Activated naive CD8-positive, alpha-beta T cell treated with anti-CD3 and anti-CD28 coated beads, Interleukin-2, amount 50 U/mL, for 24 hours (primary cell): ENCODE measurements at places on chromosomes 6 and 20.

DNA sequence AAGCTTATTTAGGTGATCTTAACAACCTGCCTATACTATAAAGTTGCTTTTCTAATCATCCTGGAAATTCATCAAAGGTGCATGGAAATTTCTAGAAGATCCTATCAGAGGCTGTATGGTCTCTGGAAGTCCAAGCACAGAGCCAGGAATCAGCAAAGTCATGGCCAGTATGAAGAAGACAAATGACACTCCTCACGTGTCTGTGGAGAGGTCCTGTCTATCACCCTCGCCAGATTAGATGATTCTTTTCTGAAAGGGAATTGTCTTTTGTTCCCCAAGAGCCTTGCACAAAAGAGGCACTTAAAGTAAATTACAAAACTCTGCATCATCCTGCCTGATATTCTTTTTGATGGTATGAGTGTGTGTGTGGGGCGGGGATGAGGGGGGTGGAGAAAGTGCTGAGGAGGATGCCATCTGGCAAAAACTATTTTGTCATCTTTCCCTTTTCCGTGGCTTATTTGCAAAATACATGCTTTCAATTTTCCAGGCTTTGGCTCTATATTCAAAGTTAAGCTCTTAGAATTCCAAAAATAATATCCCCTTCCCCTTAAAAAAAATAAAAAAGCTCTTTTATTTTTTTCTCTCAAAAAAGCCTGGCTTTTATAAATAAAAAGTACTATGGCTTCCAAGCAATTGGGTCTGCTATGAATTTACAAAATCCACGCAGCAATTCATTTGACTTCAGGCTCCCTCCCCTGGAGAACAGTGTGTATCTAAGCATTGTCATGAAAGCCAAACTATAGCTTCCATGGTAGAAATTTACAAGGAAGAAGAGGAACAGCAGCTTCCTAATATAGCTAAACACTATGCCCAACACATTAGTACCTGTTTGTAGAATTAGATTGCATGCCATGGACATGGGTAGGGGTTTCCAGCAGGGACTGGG, 185.2 kb upstream of the ARG1 start:
- H3K4me1 ChIP-seq = peaks cover 6% of the 10 kb centered on the region
- H3K27me3 ChIP-seq = no peaks in the 10 kb centered on the region
- H3K36me3 ChIP-seq = peaks cover 4% of the 10 kb centered on the region
- no peak overlapping the region for H3K27ac ChIP-seq
- no peak for DNase-seq
- no peak overlapping the region for H3K4me3 ChIP-seq

GRCh38 chr20:37348792-37349516, 3.0 kb downstream of the SRC start:
- peak overlapping the region; percentile 33 for H3K27ac ChIP-seq
- DNase-seq = no peak
- H3K4me3 ChIP-seq = no peak overlapping the region
- peaks cover 26% of the 10 kb centered on the region for H3K4me1 ChIP-seq
- H3K27me3 ChIP-seq = peaks cover 2% of the 10 kb centered on the region

DNA sequence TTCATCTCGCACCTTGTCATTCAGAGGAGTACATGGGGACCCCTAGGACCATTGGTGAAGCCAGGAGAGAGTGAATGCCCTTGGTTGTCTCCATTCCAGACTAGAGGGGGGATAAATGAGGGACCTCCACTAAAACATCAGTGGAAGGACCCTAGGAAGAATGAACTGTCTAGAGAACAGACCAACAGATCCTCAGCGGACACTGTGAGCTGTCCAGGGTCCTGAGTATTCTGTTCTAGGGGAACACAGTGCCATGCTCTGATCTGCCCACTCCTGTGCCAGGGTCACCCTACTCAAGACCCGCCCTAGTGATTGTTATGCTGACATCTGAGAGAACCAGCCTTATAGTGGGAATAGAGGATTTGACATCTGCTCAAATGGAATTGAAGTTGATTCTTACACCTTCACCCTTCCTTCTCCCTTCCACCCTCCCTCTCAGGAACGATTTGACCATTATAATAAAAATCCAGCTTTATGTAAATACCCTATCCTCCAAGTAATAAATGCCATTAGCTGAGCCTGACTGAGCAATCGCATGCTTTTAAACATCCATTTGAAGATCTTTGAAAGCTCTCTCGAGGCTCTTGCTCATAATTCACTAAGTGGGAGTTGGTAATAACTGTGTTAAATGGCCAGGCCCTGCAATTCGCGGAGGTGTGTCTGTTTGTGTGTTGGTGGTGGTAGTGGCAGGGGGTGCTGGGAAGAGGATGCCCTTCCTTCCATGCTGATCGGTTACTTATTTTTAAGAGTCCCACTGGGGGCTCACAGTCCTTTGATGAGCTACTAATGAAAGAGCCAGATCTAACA, 43.6 kb upstream of the SLC32A1 start:
- no peak overlapping the region for H3K27ac ChIP-seq
- peaks cover 39% of the 10 kb centered on the region for H3K27me3 ChIP-seq
- no peaks in the 10 kb centered on the region for H3K36me3 ChIP-seq
- peak; percentile 26 for DNase-seq
- no peak overlapping the region for H3K4me3 ChIP-seq

DNA sequence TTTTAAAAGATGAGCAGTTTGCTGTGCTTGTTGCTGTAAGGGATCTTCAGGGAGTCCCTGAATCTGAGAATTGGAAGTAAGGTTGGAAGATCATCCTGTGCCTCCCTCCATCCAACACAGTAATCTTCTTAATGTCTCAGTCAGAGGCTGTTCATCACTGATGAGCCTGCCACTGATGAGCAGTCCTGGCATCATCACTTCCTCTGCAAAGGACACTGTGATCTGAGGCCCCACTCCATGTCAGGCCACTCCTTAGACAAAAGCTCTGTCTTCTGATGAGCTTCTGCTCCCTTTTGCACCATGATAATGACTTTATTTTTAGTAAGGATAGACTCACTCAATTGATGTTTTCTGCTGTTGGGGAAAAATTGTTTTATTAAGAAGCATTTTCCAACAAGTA, 121.0 kb downstream of the UST start:
- DNase-seq = no peak
- H3K4me1 ChIP-seq = peaks cover 30% of the 10 kb centered on the region
- H3K27ac ChIP-seq = peak overlapping the region; percentile 60
- no peaks in the 10 kb centered on the region for H3K36me3 ChIP-seq
- peak overlapping the region; percentile 27 for H3K4me3 ChIP-seq

- H3K4me3 ChIP-seq = no peak overlapping the region
- H3K36me3 ChIP-seq = no peaks in the 10 kb centered on the region
- DNase-seq = no peak
Measured at GRCh38 chr6:14001329-14002012, 76.7 kb downstream of the RNF182 start.

DNA sequence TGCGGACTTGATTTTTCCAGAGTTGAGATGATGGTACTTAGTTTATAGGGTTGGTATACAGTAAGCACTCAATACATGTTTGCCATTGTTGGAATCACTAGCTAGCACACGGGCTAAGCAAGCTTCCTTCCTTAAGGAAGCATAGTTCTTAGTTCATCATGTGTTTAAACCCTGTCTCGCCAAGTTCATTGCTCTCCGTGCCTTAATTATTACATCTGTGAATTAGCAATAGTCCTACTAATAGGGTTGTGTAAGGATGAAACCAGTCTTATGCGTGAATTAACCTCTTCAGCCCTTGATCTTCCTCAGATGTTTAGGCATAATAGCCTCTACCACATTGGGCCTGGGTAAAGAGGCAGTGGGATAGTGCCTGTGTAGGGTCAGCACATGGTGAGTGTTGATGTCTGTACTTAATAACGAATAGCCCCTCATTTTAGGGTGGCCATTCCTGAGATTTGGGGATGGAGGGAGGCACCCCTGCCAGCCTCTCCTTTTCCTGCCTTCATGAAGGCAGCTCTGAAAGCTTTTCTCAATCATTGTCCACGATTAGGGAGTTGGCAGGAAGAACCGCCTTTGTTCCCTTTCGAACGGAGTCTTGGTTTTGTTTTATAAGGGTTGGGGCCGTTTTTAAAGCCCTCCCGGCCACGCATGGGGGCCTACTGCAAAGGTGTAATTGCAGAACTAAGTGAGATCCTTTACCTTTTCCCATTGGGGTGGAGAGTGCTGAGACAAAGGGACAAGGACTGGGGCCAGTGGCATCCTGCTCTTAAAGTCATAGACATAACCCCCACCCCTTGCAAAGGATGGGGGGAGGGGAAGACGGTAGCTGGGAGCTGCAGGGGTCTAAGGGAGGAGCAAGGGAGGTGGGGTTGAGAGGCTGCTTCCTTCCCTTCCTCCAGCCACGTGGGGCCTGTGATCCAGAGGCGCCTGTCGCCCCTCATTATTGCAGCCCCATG, 2.1 kb downstream of the DNMT3B start:
- H3K4me1 ChIP-seq = peaks cover 6% of the 10 kb centered on the region
- DNase-seq = no peak
- no peak overlapping the region for H3K4me3 ChIP-seq
- H3K36me3 ChIP-seq = no peaks in the 10 kb centered on the region
- no peak overlapping the region for H3K27ac ChIP-seq
- H3K27me3 ChIP-seq = peaks cover 17% of the 10 kb centered on the region

DNA sequence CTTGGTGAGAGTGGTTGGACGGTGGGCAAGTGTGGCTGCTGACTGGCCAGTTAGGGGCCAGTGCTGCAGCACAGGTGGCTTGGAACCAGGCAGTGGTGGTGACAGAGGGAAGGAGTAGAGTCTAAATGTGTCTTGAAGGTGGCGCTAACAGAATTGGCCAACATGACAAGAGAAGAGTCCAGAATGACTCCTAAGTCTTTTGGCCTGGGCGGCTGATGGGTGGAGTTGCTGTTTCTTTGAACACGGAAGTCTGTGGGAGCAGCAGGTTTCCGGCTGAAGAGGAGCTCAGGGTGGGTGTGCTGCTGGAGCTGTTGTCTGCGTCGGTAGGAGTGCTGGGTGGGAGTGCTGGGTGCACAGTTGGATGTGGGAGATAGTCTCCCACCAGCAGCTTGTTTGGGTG, 10.1 kb downstream of the LSM14B start:
- H3K36me3 ChIP-seq = peaks cover 53% of the 10 kb centered on the region
- H3K4me3 ChIP-seq = no peak overlapping the region
- H3K27ac ChIP-seq = no peak overlapping the region
- H3K27me3 ChIP-seq = no peaks in the 10 kb centered on the region
- peaks cover 22% of the 10 kb centered on the region for H3K4me1 ChIP-seq

GRCh38 chr6:47306887-47307286, 2.8 kb downstream of the TNFRSF21 start:
- no peak overlapping the region for H3K27ac ChIP-seq
- H3K4me1 ChIP-seq = peaks cover 13% of the 10 kb centered on the region
- H3K36me3 ChIP-seq = no peaks in the 10 kb centered on the region
- H3K4me3 ChIP-seq = no peak overlapping the region
- peaks cover 53% of the 10 kb centered on the region for H3K27me3 ChIP-seq

- peaks cover 4% of the 10 kb centered on the region for H3K27me3 ChIP-seq
- H3K27ac ChIP-seq = no peak overlapping the region
- H3K36me3 ChIP-seq = no peaks in the 10 kb centered on the region
Measured at GRCh38 chr20:56897318-56897957, 268.3 kb downstream of the TFAP2C start.

DNA sequence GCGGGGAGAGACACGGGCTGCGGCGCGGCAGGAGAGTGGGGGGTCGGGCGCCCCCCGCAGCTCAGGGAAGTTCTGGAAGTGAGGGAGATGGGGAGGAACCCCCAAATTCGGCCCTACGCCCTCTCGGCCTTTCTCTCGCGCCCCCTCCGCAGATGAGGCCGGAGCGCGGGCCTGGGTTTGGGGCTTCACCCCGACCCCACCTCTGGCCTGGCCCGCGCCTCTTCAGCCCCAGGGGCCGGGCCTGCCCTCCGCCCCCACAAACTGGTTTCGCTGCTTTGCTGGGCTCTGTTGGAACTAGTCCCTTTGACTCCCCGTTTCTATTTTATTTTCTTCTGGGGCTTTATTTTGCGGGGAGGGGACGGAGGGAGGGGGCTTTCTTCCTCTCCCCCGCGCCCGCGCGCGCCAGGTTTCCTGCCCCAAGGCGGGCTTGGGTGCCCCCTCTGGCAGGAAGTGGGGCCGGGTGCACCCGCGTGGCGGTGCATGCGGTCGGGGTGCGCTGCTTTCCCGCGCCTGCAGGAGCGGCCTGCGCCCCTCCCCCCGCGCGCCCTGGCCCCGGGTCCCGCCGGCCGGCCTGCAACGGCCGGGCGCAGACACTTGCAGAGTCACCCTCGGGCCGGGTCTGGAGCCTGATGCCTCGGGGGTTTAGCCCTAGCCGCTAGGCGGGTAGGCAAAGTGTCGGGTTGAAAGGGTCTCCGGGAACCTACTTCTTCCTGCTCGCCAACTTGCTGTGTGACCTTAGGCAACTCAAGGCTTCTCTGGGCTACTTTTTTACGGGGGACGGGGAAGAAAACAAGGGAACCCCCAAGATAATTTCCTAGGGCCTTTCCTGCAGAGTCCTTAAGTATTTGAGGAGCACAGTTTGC, 1.3 kb downstream of the HMGA1 start:
- peak; percentile 80 for DNase-seq
- peaks cover 59% of the 10 kb centered on the region for H3K4me1 ChIP-seq
- peak overlapping the region; percentile 92 for H3K4me3 ChIP-seq
- no peaks in the 10 kb centered on the region for H3K27me3 ChIP-seq
- H3K27ac ChIP-seq = peak overlapping the region; percentile 97

- H3K27ac ChIP-seq = no peak overlapping the region
- no peaks in the 10 kb centered on the region for H3K4me1 ChIP-seq
- no peak overlapping the region for H3K4me3 ChIP-seq
- H3K27me3 ChIP-seq = no peaks in the 10 kb centered on the region
Measured at GRCh38 chr6:143928853-143929252, 64.6 kb downstream of the ZC2HC1B start.

- no peaks in the 10 kb centered on the region for H3K36me3 ChIP-seq
- peak; percentile 18 for DNase-seq
- H3K27ac ChIP-seq = no peak overlapping the region
- no peaks in the 10 kb centered on the region for H3K27me3 ChIP-seq
- H3K4me1 ChIP-seq = no peaks in the 10 kb centered on the region
- H3K4me3 ChIP-seq = no peak overlapping the region
Measured at GRCh38 chr6:161444464-161444863, 170.6 kb upstream of the AGPAT4 start.

DNA sequence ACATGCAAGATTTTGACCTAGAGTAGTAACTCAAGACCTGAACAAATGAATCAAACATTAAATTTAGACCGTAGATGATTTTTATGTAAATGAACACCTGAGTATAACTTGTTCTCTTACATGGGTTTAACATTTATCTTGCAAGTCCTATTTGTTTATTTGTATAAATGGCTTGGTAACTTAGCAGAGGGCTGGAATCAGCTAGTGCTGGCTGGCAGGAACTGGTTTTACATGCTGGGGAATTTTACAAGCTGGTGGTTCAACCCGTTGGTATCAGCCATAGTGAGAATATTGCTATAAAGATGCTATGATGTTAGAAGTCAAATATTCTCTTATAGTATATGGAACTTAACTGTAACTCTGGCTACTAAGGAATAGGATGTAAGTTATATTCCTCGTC, 8.9 kb downstream of the SLC22A2 start:
- no peak for DNase-seq
- no peaks in the 10 kb centered on the region for H3K36me3 ChIP-seq
- no peak overlapping the region for H3K4me3 ChIP-seq
- H3K27me3 ChIP-seq = peaks cover 15% of the 10 kb centered on the region
- H3K4me1 ChIP-seq = peaks cover 7% of the 10 kb centered on the region
